Lung (tissue), 17 donors: ENCODE measurements at places on chromosomes 11 and 22. TPM values are rescaled to one million over a fixed set of nuclear protein-coding genes. Genes with fewer than 3 reads are reported as not detected.
A peak's percentile ranks its signal among the peaks of the same experiment; 100 is the strongest.

PRG3 gene
- total RNA-seq, result not detected

PGA4 gene
- total RNA-seq, result 1.6 TPM

DNA sequence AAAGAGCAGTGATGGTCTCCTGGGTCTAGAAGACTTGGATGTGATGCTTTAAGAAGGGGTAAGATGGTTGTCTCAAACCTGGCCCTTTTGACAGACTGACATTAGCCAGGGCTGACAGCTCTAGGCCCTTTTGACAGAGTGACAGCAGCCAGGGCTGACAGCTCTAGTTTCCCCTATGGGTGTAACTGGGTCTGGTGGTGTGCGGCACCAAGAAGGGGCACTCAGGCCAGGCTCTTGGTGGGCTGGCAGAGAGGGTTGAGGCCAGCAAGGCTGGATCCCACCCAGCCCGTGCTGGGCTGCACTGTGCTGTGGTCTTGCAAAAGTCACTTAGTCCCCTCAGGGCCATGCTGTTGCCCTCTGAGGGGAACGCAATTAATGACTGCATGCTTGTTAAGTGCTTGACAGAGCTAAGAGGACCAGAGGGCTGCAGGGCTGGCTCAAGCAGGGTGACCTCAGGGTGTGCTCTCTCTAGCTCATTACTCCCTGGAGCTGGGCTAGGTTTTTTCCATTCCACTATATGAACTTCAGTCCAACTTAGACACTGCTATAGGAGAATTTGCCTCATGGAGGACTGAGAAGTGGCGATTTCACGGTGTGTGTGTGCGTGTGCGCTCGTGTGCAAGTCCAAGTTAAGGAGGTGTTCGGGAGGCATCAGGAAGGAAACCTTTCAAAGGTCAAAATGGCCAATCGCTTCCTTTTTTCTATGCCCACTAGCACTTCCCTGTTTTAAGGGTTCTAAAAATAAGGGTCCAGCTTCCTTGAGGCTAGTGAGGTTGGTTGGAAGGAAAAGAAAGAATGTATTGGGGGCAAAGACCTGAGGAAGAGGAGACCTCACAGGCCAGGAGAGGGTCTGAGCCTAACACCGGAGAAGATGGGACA lies 4.4 kb downstream of the UBASH3B start:
- DNase-seq, result no peak

- DNase-seq, result no peak
These were observed 47.3 kb downstream of the TENM4 start for GRCh38 chr11:79393362-79394043.

GRCh38 chr11:1208144-1208393 lies 14.8 kb upstream of the MUC5B start:
- no peak for DNase-seq

DNA sequence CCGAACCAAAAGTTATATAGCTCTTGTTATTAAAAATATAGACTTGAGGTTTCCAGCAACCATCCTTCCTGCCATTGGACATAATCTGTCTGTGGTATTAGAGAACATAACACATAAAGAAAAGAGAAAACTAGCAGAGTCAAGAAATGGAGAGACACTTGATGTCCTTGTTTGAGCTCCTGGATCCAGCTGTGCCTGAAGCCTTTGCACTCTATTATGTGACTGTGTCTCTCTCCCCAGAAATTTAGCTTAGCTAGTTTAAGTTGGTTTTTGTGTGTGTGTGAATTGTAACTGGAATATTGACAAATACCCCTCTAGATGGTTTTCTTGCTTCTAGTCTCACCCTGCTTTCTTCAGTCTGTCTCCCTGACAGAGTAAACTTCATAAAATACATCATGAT lies 61.6 kb downstream of the SC5D start:
- DNase-seq, result no peak

DNA sequence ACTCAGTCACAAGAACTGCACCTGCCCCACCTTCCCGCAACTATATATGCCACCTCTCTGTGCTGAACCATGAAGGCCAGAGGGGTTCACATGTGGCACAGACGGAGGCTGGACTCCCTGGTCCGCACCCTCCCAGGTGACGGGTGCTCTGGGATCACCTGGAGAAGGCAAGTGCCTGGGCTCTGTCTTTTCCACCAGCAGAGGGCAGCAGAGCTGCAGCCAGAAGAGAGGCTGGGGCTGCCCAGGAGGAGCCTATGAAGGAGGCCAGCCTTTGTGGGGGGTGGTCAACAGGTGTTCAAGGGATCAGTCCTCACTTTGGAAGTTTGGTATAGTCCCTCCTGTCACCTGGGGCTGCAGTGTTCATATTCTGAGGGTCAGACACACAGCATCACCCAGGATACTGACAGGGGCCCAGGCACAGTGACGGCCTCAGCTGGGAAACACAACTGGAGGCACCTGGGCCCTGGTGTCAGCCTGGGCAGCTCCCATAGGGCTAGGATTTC lies 39.2 kb upstream of the IGLL5 start:
- DNase-seq, result peak; percentile 41

DNA sequence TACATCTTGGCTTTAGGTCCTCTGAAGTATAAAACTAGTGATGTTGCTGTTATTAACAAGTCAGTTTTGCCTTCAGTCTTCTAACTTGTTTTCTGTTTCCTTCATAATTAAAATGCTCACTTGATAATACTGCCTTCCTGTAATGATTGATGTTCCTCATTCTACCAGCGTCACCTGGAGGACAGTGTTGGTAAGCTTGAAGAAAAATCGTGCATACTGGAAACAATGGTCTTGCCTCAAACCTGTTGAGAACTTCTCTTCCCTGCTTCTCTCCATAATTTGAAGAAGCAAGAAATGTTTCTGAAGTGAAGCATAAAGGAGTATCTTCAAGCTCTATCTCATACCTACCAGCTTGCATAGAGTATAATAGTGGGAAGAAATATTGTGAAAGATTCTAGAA lies 3.0 kb downstream of the YWHAH start:
- no peak for DNase-seq

- DNase-seq, result peak; percentile 98
These were observed 59.4 kb upstream of the A4GALT start for GRCh38 chr22:42780070-42780540.

- peak; percentile 51 for DNase-seq
These were observed 77.9 kb upstream of the TIMP3 start for GRCh38 chr22:32723643-32724042.

DNA sequence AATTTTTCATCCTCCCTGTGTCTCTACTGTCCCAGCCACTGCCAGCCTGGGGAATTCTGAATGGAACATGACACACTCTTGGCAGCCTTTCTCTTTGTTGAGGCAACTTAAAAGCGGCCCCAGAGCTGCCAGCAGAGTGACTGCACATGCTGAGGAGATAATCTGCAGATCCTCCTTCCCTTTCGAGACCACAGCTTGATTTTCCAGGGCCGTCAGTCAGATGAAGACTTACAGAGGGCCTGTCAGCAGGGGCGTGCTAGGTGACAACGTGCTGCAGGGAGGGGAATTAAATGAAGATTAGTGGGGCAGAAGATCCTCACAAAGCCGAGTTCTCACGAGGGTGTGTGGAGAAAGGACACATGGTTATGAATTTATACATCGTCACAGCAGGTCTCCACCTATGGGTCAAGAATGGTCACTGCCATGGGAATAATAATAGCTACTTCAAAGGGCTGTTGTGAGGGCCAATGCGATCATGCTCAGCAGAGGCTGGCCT lies 193.5 kb upstream of the PITPNB start:
- peak; percentile 92 for DNase-seq

DNA sequence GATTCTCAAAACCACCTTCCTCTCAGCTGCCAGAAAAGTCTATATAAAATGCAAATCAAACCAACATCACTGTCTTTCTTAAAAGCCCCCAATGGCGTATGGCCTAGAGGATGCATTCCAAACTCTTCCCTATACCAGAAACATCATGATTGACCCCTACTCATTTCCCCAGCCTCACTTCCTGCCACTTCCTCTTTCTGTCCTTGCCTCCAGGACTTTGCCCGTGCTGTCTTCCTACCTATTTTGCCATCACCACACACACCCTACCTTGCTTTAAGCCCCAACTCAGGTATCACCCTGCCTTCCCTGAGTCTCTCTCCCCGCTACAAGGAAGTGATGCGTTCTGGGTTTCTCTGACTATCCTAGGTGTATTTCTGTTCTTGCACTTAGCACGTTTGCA lies 8.1 kb downstream of the POU2AF2 start:
- no peak for DNase-seq

- DNase-seq, result no peak
These were observed 38.6 kb downstream of the PACSIN2 start for GRCh38 chr22:42976217-42976933.

- no peak for DNase-seq
These were observed 62.0 kb downstream of the RRM1 start for GRCh38 chr11:4156571-4156970.
